Activated naive CD4-positive, alpha-beta T cell treated with Interleukin-2 at 50 U/mL for 16 hours (primary cell): ENCODE measurements at places on chromosomes 1 and 21.

DNA sequence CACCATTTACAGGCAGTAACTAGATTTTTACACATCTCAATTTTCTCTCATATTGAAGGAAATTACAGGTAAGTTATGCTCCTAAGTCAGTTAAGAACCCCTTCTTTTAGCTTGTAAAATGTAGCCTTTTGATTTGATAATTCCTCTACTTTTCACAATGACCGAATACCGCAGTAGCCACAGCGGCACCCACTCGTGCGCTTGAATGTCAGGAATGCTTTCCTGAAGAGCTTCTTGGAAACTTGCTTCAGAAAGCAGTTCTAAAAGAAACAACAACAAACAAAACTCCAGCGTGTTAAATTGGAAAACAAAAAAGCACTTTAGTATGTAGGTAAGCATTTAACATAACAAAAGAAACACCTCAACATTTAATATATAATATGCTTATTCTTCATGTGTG lies 9.9 kb upstream of the DNTTIP2 start:
- DNase-seq = no peak

DNA sequence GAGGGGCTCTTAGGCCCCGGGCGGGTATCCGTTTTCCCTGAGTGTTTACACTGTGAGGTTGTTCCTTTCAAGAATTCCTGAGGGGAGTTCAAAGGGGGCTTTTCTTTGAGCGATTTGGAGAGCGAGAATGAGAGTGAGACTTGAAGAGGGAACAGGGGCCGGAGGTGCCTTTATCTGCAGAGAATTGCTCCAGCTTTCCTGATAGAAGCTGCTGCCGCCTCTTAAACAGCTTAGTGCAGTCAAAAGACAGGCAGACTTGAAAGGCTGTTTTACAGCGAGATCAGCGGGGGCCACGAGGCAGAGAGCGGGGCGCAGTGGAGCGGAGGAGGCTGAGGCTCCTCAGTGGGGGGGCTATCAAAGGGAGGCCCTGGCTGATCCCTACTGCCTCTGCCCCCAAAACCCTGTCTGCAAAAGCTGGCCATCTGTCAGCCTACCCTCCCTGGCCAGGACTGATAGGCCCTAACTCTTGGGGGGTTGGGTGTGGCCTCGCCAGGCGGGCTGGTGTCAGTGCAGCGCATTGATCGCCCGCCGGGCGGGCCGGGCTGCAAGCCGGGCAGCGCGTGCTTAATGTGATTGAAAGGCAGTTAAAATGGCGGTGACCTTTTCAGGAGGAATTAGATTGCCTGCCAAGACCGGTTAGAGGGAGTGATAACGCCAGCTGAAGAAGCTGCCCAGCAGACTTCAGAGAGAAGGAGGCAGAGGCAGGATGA lies 36.4 kb downstream of the TMEM53 start:
- no peak for DNase-seq

DNA sequence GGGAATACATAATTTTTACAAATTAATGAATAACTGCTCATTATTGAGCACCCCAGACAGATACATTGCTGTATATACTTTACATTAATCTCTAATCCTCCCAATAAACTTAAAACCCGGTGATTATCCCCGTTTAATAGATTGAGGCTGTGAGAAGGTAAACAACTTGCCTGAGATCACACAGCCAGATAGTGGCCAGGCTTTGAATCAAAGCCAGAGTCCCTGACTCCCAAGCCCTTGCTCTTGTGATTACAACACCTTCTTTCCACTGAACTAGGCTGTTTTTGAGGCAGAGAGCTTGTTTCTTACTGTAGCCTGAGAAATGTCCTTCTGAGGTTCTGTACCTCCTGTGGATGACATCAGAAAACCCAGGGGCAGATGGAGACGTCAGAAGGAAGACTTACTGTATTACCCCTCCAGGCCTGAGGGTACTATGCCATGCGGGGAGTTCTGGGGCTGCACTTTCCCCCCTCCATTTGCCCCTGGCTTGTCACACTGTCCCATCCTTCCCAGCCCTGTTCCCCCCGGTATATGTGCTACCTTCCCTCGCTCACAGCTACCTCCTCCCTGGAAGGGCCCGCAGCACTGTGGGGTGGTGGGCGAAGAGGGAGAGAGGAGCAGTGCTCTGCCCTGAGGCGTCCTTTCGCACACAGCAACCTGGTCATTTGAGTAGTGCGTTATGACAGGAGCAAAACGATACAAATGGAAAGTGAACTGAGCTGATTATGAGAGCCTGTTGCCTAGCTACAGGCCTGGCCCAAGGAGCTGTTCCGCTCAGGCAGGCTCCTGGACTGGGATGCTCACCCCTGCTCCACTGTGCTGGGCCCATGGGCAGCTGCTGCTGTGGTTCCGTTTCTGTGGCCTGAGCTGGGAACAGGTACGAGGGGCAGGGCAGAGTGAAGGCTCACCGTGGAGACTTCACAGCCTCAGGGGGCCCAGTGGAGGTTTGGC lies 4.6 kb downstream of the KCNC4 start:
- DNase-seq = no peak

- no peak for DNase-seq
Observed at GRCh38 chr1:29829448-29830344, 593.4 kb downstream of the PTPRU start.

- peak; percentile 50 for DNase-seq
Observed at GRCh38 chr1:37995751-37996345, 6.0 kb upstream of the SF3A3 start.

DNA sequence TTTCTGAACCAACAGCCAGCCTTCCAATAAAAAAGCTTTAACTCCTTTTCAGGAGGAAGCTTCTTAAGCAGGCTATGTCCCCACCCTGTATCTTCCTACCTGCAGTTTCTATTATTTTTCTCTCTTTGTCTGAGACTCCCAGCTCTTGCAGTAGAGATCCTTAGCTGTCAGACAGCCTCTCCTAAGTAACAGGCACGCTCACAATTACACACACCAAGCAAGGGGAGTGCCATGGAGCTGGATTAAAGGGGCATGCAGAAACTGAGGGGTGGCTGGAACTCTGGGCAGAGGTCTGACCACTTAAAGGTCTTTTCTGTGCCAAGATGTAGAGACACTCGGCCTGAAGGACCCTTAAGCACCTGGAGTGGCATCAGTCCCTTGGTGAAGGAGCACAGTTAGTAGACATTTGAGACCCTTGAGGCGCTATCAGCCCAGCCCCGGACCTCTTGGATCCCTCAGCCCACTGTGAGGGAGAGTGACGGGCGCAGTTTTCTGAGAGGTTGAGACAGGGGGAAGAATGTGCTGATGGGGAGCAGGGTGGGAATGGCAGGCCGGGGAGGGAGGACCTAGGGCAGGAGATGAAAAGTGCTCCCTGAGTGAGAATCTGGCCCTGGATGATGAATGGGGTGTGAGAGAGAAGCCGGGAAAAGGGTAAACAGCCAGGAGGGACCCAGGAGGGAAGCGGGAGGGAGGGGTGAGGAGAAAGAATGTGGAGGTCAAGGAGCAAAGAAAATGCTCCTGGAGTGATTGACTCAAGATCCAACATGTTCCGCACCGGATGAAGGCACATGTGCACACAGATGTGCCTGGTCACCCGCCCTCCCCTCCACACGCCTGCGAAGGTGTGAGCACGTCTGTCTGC lies 13.3 kb downstream of the PLXNA2 start:
- no peak for DNase-seq

DNA sequence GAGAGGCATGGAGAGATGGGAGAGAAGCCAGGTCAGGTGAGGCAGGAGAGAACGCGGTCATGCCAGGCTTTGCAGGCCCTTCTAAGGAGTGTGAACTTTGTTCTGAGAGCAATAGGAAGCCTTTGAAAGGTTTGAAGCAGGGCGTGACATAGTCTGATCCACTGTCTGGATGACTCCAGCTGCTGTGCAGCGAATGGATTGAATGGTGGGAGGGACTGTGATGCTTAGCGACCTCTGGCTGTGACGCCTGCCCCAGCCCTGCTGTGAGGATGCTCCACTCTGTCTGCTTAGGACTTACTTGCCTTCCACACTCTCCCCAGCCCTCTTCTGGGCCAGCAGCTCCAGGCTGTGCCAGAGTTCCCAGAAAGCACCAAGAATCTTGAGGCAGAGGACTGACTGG lies 41.8 kb upstream of the POU3F1 start:
- no peak for DNase-seq

DNA sequence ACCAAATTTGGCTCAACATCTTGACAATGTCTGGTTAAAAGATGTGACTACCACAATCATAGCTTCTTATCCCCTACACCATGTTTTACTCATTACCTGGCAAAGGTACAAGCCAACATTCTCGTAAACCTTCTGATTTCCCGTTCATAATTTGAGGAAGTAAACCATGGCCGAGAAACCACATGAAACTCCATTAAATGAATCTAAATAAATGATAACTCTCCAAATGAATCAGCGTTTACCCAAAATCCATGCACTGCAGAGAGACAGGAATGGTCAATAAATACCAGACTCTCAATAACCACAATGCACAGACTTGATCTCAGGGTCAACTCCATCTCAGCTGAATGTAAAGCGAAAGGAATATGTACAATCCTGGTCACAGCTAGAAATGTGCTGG lies 125.2 kb downstream of the TYW3 start:
- DNase-seq = no peak
